ENCODE measurements at places on chromosomes 7 and 10. TPM values are rescaled to one million over a fixed set of nuclear protein-coding genes. Genes with fewer than 3 reads are reported as not detected.

DNA sequence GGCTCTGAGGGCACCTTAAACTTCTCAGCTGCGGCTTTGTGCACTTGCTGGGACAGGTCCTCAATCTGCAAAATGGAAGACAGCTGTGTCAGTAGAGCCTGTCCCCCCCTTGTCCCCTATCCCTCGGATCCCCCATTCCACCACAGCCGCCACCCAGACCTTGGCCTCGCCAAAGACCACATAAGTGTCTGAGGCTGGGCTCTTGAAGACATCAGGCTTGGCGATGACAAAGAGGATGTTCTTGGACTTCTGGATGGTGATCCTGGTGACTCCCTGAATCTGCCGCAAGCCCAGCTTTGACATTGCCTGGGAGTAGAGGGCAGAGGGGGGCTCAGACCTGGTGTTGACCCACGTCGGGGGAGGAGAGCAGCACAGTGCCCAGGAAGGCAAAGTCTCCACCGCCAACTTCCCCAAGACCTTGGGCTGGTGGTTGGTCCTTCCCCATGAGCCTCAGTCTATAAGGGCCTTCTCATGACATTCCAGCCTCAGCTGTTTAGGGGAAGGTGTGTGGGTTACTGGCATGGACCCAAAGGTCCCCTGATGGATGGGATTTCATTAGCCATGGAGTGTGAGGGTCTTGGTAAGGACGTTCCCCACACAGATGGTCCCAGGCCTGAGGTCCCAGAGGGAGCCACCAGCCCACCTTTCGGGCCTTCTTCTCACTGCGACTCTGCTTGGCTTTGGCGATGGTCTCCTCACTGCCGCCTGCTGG lies 7.7 kb downstream of the NACAD start:
- DNase-seq, result no peak

DNA sequence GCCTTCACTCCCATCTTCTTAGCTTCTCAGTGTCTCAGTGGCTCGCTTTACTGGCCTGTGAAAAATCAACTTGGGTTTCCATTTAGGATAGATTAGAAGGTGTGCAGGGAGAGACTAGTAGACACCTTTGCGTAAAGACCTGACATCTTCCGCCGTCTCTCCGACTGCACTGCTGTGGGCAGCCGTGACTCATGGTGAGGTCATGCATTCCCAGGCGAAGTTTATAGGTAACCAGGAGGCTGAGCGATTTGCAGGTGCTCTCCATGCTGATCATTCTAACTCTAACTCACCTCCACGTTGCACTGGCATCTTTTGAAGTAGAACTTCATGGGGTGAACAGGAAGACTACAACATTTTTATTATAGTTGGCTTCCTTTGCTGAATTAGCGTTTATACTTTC lies 68.0 kb upstream of the ZNF438 start:
- DNase-seq, result peak; percentile 67

DNA sequence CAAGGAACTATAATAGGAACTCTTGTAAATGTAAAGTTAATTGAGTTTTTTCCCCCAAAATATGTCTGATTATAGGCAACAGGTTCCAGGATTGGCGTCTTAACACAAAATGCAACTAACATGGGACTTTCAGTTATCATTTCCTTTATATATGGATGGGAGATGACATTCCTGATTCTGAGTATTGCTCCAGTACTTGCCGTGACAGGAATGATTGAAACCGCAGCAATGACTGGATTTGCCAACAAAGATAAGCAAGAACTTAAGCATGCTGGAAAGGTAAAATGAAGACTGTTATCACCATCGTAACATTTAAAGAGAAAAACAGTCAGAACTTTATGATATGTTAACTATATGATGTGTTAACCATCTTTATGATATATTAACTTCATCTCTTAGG lies 63.7 kb downstream of the SP8 start:
- DNase-seq, result no peak

GRCh38 chr7:26477381-26477990 lies 185.8 kb downstream of the SNX10 start:
- no peak for DNase-seq

- peak; percentile 80 for DNase-seq
These were observed 12.4 kb downstream of the CALY start for GRCh38 chr10:133324198-133324792.

GRCh38 chr10:106573106-106573505 lies 591.4 kb downstream of the SORCS1 start:
- DNase-seq, result no peak

GRCh38 chr7:116812860-116813259 lies 49.5 kb upstream of the CAPZA2 start:
- no peak for DNase-seq

- no peak for DNase-seq
These were observed 53.9 kb downstream of the SHH start for GRCh38 chr7:155758348-155758747.

- no peak for DNase-seq
These were observed 65.8 kb upstream of the FRMD4A start for GRCh38 chr10:14396411-14397048.

GRCh38 chr10:22325272-22326144 lies 4.6 kb downstream of the BMI1 start:
- DNase-seq, result peak; percentile 66

DNA sequence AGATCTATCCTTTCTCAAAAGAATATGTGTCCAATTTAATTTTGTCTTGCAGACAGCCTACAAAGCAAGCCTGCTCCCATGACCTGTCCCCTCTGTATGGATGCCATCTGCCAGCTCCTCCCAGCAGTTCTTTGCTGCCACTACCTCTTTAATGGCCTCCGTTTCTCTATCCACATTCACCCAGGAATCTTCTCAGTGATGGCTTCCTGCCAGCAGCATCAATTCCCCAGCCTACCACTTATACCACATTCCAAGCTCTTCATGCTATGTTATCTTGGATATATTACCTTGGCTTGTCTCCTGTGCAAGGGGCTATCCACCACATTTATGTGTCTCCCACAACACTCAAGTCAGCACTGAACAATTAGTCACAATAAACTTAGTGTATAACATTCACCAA lies 133.2 kb downstream of the VPS50 start:
- DNase-seq, result no peak

GRCh38 chr10:47077941-47078340 lies 166.7 kb downstream of the PTPN20 start:
- no peak for DNase-seq

- no peak for DNase-seq
These were observed 213.9 kb upstream of the SH2B2 start for GRCh38 chr7:102072636-102073209.

DNA sequence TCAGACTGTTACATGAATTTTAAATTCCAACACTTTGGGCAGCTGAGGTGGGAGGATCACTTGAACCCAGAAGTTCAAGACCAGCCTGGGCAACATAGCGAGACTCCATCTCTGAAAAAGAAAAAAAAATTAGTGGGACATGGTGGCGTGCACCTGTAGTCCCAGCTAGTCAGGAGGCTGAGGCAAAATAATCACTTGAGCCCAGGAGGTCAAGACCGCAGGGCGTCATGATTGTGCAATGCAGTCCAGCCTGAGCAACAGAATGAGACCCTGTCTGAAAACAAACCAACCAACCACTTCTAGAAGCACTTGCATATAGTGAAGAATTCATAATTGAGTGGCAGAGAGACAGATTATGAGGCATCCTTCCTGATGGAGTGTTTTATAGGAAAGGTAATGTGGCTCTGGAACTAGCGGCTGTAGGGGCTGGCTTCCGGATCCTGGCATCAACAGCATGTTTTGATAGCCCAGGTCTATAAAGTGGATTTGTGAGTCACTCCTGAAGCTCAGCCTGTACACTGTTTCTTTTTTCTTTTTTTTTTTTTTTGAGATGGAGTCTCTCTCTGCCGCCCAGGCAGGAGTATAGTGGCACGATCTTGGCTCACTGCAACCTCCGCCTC lies 40.3 kb upstream of the RSBN1L start:
- peak; percentile 45 for DNase-seq

- DNase-seq, result no peak
These were observed 21.9 kb downstream of the ADCYAP1R1 start for GRCh38 chr7:31074120-31074383.

- DNase-seq, result no peak
These were observed 656.5 kb downstream of the SDK1 start for GRCh38 chr7:3957472-3958108.

- DNase-seq, result no peak
These were observed 53.0 kb downstream of the ARHGAP12 start for GRCh38 chr10:31875608-31876007.

DNA sequence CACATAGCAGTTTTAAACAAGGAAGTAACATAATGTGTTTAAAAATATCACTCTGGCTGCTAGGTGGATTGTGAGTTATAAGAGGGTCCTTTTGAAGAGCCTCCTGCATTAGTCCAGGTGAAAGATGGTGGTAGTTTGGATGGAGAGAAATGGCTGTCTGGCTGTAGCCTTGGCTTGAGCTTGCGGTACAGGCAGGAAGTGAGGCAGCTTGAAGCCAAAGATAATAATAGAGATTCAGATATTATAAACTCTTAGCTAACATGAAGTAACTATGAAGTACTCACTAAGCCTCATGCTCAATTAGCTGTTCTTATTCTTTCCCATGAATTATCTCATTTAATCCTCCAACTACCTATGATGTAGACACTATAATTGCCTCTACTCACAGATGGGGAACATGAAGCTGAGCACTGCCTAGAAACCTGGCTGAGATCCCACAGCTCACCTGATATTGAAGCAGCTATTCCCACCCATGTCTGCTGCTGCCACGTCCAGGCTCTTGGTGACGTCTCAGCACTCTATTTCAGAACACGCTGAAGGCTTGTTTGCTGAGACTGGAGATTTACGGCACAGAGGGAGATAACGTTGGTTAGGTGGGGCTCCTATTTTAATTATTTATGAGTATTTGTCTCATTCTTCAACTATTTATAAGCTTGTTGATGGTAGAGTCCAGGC lies 10.4 kb downstream of the C10orf120 start:
- DNase-seq, result no peak

- DNase-seq, result no peak
These were observed 9.0 kb upstream of the STARD3NL start for GRCh38 chr7:38168890-38169570.

The DYDC2 gene
- not detected for total RNA-seq

The NEUROG3 gene
- total RNA-seq, result 3.1 TPM

The SPDYE16 gene
- not detected for total RNA-seq

The HELLS gene
- total RNA-seq, result 81.1 TPM

The SPDYE2B gene
- not detected for total RNA-seq
